ENCODE measurements at places on chromosomes 12 and 14. TPM values are rescaled to one million over a fixed set of nuclear protein-coding genes. Genes with fewer than 3 reads are reported as not detected.

DNA sequence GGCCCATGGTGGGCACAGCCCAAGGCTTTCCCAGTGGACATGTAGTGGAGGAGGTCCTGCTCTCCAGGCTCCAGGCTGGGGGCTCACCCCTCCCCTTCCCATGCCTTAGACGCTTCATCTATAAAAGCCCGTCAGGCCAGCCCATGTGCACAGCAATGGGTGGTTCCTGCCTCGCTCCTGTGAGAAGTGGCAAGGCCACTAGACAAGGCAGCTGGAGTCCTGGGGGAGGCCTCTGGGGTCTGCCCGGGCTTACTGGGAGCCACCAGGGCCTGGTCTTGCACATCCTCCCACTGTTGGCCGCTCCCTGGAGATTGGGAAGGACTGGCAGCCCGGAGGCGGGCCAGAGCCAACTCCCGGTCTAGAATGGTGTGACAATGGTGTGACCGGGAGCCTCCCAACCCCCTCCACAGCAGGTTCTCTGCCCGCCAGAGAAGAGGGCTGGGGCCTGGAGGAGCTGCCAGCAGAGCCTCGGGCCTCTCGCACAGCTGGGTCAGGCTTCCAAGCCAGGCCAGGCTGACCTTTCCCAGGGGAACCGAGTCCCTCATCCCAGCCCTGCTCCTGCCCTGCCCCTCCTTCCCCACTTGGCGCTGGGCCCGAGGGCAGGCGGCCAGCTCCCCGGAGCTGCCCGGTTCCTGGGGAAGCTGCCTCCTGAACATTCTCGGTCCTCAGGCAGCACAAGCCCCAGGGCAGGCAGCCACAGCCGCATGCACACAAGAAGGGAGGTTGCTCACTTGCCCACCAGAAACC lies 97.9 kb downstream of the RFLNA start:
- no peaks in the 10 kb centered on the region for H3K27me3 ChIP-seq
- H3K36me3 ChIP-seq = peaks cover 16% of the 10 kb centered on the region
- no peak overlapping the region for H3K4me3 ChIP-seq
- peaks cover 85% of the 10 kb centered on the region for H3K4me1 ChIP-seq
- peak overlapping the region; percentile 96 for H3K27ac ChIP-seq

DNA sequence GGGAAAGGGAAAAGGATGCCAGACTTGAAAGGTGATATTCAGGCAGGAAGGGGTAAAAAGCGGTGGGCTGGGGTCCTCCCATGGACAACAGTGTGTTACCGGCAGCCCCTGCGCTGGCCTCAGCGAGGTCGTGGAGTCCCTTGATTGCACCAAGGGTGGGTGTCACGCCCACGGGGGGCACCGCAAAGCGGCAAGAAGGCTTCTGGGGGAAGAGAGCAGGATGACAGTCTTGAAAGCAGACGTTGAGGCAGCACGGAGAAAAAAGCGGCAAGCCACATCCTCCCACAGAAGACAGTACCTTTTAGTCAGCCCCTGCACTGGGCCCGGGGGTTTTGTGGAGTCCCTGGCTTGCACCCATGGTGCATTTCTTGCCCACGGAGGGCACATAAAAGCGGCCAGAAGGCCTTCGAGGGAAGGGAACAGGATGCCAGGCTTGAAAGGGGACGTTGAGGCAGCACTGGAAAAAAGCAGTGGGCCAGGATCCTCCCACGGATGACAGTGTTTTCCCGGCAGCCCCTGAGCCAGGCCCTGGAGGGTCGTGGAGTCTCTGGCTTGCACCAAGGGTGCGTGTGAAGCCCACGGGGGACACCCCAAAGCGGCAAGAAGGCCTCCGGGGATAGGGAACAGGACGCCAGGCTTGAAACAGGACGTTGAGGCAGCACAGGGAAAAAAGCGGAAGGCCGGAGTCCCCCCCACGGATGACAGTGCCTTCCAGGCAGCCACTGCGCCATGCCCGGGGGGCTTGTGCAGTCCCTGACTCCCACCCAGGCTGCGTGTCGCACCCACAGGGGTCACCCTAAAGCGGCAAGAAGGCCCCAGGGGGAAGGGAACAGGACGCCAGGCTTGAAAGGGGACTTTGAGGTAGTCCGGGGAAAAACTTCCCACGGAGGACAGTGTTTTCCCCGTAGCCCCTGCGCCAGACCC lies 162.2 kb upstream of the ALG10B start:
- no peak for DNase-seq
- H3K4me3 ChIP-seq = no peak overlapping the region
- no peaks in the 10 kb centered on the region for H3K27me3 ChIP-seq
- H3K4me1 ChIP-seq = no peaks in the 10 kb centered on the region
- no peaks in the 10 kb centered on the region for H3K36me3 ChIP-seq
- no peak overlapping the region for H3K27ac ChIP-seq

GRCh38 chr12:128959901-128960300 lies 106.6 kb downstream of the GLT1D1 start:
- no peaks in the 10 kb centered on the region for H3K36me3 ChIP-seq
- H3K4me1 ChIP-seq = no peaks in the 10 kb centered on the region
- no peak overlapping the region for H3K27ac ChIP-seq
- DNase-seq = no peak

DNA sequence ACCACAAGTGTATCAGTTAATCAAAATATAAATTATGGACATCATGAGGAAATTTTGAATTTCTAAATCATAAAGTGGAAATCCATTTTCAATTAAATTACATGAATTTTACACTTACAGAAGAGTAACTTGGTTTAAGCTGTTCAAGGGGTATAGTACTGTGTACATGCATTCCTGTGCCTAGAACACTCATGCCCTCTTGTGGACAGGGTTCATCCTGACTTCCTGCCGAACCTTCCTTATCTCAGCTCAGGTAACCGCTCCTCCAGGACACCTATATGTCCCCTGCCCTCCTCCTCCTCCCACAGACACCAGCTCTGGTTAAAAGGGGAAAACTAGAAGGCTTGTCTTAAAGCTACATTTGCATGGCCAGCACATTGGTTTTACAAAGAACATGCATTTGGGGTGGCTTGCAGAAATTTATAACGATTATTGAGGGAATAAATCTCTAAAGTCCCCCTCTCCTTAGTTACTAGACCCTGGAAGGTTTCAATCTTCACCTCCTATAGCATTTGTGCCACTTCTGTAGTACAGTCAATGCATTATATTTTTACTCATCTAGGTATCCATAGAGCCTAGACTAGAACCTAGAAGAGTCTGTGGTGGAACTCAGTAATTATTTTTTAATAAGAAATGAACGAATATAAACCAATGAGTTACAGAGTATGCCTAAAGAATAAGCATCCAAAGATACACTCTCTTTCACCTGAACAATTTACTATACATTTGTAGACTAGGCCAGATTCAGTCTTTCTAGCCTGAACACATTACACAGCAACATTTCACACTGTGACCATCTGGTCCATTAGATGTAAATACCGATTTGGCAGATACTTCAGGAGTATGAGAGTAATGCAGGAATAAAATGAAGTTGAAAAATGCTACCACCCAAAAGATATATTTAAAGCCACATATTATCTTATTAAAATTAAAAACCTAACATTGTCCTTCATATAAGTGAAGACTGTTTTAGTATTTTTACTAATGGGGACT lies 345.6 kb downstream of the PAWR start:
- no peaks in the 10 kb centered on the region for H3K27me3 ChIP-seq
- H3K36me3 ChIP-seq = no peaks in the 10 kb centered on the region
- H3K4me1 ChIP-seq = no peaks in the 10 kb centered on the region
- H3K27ac ChIP-seq = no peak overlapping the region
- H3K4me3 ChIP-seq = no peak overlapping the region
- no peak for DNase-seq

GRCh38 chr12:10503460-10503859 lies 2.2 kb upstream of the EIF2S3B start:
- no peaks in the 10 kb centered on the region for H3K36me3 ChIP-seq
- no peak for DNase-seq
- H3K4me3 ChIP-seq = no peak overlapping the region
- no peaks in the 10 kb centered on the region for H3K4me1 ChIP-seq

DNA sequence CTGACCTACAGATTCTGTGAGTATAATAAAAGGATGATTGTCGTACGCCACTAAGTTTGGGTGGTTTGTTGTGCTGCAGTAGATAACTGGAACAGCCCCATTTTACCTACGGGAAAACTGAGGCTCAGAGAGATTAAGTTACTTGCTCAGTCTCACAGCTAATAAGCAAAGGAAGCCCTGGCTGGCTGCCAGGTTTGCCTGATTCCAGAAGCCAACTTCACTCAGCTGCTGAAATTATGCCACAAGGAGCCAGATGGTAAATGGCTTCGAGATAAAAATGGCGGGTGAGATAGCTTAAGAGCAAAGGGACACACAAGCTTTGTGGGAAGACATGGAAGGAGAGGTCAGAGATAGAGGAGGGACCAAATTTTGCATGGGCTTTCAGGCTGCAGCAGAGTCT lies 191.5 kb upstream of the NOS1 start:
- H3K27ac ChIP-seq = no peak overlapping the region
- no peaks in the 10 kb centered on the region for H3K27me3 ChIP-seq
- no peak for DNase-seq

DNA sequence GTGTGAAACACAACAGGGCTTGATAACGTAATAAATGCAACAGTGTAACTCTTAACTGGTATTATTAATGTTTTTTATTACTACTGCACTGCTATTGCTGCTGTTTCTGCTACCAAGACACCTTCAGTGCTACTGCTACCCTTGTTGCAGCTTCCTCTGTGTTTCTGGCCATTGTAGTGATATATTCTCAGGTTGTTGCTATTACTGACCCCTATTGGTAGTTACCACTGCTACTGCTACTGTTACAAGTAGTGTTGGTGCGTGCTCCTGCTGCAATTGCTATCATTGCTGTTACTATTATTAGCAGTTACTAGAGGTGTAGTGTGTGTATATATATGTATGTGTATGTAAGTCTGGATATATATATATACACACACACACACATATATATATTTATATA lies 87.2 kb upstream of the PTPRB start:
- H3K36me3 ChIP-seq = no peaks in the 10 kb centered on the region
- no peak for DNase-seq
- H3K27ac ChIP-seq = no peak overlapping the region
- H3K4me3 ChIP-seq = no peak overlapping the region
- H3K27me3 ChIP-seq = no peaks in the 10 kb centered on the region
- no peaks in the 10 kb centered on the region for H3K4me1 ChIP-seq

DNA sequence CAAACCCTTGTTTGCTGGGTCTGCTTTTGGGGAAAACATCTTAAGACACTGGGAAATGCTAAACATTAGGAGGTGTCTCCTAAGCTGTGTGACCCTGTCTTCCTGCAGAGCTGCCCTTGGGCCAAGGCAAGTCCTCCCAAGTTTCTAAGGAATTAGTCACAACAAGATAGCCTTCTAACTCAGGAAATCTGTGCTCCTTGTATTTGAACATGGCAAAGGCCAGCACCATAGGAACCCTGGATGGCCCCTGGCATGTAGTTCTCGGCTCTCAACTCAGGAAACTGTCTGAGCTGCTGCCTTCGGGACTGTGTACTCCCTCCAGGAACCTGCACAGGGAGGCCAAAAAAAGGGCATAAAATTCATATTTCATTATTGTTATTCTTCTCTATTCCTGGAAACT lies 37.6 kb upstream of the LTBP2 start:
- no peaks in the 10 kb centered on the region for H3K36me3 ChIP-seq
- DNase-seq = no peak
- no peaks in the 10 kb centered on the region for H3K4me1 ChIP-seq
- H3K27me3 ChIP-seq = no peaks in the 10 kb centered on the region
- H3K27ac ChIP-seq = no peak overlapping the region

DNA sequence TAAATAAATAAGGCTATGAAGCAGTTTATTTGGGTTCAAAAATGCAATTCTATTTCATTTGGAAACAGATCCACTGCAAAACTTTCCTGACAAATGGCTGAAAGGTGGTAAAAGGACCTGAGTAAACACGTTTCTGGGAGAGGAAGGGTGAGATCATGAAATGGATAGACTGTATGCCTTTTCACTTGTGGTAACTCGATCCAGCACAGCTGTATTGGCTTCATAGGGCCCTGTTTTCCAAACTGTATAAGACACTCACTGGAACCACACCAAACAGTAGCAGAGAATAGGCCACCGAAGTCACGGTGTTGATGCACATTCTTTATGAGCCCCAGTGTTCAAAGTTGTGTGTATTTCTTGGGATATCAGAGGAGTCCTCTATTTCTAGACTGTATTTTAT lies 325.2 kb upstream of the DIO2 start:
- H3K4me1 ChIP-seq = no peaks in the 10 kb centered on the region
- H3K36me3 ChIP-seq = no peaks in the 10 kb centered on the region
- no peak for DNase-seq
- no peak overlapping the region for H3K27ac ChIP-seq
- no peaks in the 10 kb centered on the region for H3K27me3 ChIP-seq
- no peak overlapping the region for H3K4me3 ChIP-seq

GRCh38 chr14:32300136-32300535 lies 29.0 kb upstream of the AKAP6 start:
- H3K27ac ChIP-seq = no peak overlapping the region
- H3K36me3 ChIP-seq = no peaks in the 10 kb centered on the region
- H3K4me3 ChIP-seq = no peak overlapping the region
- no peaks in the 10 kb centered on the region for H3K4me1 ChIP-seq
- H3K27me3 ChIP-seq = no peaks in the 10 kb centered on the region

The ZC3H10 gene
- total RNA-seq = 2.7 TPM

The ZNF26 gene
- 6.7 TPM for total RNA-seq

The TMEM63C gene
- total RNA-seq = 3.7 TPM

The FOXJ2 gene
- total RNA-seq = 22.9 TPM
